AG20443 (cell line): ENCODE measurements at places on chromosomes 3 and 15.

DNA sequence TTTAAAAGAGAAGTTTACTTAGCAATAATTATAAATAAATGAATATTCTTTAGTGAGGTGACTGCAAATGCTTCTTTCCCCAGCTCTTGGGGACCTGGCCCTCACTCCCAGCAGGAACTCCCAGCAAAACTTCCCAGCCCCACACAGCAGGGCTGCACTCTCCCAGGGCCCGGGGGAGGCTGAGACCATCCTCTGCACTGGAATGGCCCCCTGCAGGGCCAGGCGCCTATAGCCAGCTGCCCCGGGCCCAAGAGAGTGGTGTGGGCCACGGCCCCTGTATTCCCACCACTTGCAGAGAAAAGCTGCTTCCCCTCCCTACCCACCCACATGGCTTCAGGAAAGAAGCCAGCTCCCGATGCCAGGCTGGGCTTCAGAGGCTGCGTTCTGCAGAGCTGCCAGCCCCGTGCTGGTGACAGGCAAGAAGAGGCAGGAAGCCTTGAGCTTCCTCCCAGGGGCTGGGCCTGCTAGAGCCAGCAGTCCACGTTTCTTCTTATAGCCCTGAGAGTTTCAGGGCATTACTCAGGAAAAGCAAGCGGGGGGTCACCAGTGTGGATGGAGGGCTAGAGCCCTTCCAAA, 20.0 kb downstream of the IDH2 start:
- DNase-seq: no peak

DNA sequence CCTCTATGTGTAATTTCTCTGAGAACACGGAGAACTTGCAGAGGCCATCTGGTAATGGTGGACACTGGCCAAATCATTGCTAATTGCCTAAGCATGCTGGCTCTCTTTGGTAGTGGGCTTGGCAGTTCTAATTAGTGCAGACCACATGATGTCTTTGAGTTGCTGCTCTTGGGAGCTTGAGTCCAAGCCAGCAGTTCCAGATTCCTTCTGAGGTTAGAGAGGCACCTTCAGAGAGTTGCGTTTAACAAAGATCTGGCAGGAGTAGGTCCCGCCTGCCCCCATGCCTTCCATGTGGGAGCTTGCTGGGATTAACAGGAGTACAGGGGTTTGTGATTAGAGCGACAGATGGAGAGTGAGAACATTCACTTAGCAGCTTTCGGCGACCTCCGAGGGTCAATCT, 449.0 kb upstream of the LMCD1 start:
- no peak for DNase-seq

DNA sequence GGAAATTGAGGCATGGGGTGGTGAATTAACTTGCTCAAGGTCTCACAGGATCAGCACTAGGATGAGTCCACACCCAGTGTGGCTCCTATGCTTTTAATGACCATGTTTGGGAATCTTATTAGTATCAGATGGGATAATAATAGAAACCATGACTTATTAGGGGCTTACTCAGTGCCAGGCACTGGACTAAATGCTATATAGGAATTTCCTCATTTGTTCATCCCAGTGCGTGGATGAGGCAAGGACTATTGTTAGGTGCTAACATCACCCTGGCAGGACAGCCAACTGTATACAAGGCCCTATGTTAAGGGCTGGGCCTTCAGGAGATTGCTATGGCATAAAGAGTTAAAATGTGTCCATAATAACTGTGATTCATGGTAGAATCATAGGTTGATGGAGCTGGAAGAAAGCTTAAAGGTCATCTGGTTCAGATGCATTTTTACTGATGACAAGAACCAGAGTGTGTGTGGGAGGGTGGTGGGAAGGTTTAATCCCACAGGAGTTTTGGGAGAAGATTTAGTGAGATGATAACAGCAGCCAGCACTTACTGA, 4.7 kb upstream of the FEM1B start:
- DNase-seq: peak; percentile 47

- no peak for DNase-seq
These were observed 2.1 kb downstream of the MAGI1 start for GRCh38 chr3:66036586-66037148.

GRCh38 chr3:53169832-53170324, 8.9 kb downstream of the PRKCD start:
- DNase-seq: no peak
